Hematopoietic multipotent progenitor cell treated with erythropoietin and hydrocortisone succinate and interleukin-3 and kit ligand, for 8 days (in vitro differentiated cells): ENCODE measurements at places on chromosomes 6 and 20.

DNA sequence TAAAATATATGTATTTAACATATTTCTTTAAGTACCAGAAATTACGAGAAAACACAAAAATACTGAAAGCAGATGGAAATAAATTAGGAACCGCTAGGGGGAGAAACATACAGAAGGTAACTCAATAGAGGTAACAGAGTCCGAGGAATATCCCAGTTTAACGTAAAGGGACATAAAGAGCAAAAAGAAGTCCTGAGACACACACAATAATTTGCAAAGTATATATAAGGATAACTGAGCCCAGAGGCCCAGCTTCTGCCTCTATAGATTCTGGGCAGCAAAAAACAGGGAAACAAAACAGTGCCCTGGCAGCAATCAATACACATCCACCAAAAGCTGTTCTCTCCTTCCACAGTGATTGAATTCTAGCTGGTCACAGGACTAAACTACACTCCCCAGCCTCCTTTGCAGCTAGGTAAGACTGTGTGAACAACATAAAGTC lies 15.1 kb downstream of the TBC1D32 start:
- peak; percentile 27 for DNase-seq

GRCh38 chr6:7615611-7616383 lies 25.8 kb downstream of the SNRNP48 start:
- DNase-seq, result peak; percentile 73

DNA sequence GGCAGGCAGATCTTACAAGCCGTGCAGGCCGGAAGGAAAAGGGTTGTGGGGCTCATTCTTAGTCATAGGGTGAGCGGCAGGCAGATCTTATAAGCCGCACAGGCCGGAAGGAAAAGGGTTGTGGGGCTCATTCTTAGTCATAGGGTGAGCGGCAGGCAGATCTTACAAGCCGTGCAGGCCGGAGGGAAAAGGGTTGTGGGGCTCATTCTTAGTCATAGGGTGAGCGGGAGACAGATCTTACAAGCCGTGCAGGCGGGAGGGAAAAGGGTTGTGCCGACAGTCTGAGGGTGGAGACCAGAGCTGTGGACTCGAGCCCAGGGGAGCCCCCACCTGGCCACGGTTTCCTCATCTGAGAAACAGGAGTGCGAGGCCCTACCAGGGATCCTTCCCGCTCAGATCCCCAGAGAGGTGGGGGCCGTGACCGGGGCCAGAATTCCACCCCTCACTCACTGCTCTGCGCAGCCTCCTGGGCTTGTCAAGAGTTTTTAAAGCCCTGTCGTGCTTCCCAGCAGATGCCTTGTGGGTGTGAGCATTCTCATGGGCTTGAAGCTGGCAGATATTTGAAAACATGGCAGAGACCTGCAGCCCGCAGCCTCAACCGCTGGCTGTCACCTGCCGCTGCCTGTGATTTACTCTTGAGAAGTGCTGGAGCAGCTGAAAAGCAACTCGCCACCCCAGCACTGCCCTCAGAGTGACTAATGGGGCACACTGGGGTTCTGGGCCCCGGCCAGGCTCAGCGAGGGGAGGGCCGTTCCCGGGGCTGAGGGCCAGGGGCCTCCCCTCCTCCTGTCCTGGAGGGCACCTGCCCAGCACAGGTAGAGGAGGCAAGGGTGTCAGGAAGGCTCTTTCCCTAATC lies 31.9 kb downstream of the NTSR1 start:
- peak; percentile 41 for DNase-seq

DNA sequence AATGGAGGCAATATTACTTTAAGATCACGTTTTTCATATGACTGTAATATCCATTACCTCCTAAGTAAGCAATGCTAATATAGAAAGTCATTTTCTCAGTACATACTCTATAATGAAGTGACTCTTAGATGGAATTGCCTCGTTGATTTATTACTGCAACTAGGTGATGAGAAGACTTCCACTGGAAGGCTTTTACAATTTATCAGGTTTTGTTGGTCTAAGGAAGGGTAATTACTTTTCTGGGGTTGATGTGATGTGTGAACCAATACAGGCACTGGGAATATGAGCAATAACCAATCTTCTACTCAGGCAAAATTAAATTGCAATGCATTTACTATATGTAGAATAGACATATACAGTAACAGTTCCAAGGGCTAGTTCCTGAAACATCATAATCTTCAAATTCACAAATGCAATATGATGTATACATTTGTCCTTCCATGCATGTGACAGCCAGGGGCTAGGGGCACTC lies 635.0 kb downstream of the QKI start:
- DNase-seq, result no peak
